ENCODE measurements at places on chromosomes 16 and 17.

- DNase-seq: no peak
Measured at GRCh38 chr17:50835301-50836234, at the start of gene WFIKKN2. TSS of gene WFIKKN2 (plus strand) at chr17:50835586. CDS start at chr17:50835938, 352 bp downstream.

DNA sequence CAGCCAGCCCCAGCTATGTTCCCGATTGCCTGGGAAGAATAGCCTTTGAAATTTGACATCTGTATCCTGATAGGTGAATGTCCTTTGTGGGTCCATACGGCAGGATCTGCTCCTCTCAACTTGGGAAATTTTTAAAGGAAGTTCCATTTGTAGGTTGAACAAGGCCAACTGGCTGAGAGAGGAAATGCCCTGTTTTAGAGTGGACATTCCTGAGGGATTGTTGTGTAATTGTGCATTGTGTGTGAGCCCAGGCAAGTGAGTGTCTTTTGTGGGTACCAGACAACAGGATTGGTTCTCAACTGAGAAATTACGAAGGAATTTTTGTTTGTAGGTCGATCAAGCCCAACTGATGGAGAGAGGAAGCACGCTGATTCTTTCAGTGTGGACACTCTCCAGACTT lies 2.6 kb upstream of the CPHXL2 start:
- DNase-seq: no peak

GRCh38 chr17:47652570-47652969 lies 2.9 kb downstream of the KPNB1 start:
- no peak for DNase-seq

- no peak for DNase-seq
Measured at GRCh38 chr17:40015005-40015997, at the start of gene CSF3. TSS of gene CSF3 (plus strand) at chr17:40015440. CDS start at chr17:40015475, 35 bp downstream.

DNA sequence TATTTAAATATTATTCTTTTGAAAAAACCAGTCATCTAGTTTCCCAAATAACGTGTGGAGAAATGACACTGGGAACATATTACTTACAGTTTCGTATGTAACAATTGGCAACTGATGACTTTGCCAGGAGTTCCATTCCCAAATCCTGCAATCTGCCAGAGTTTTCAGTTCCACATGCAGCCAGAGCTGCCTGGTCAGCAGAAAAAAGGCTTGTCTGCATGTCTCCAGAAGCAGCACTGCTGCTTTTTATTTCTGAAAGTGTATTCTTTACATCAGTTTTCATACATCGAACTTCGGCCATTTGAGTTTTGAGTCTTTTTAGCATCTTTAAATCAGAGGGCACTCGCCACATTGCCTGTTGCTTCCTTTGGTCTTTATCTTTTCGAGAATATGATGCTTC lies 78.4 kb downstream of the TRIM37 start:
- no peak for DNase-seq

DNA sequence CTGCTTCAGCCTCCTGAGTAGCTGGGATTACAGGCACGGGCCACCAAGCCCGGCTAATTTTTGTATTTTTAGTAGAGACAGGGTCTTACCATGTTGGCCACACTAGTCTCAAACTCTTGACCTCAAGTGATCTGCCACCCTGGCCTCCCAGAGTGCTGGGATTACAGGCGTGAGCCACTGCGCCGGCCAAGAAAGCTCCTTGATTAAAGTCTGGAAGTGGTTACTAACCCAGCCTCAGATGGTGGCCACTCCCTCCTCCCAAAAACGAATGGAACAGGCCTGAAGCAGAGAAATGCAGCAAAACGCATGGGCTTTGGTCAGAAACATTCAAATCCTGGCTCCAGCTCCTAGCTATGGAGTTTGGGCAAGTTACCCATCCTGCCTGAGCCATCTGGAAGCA lies 11.3 kb downstream of the FKBP10 start:
- DNase-seq: no peak

- DNase-seq: no peak
Measured at GRCh38 chr17:4854111-4854681, 21.1 kb downstream of the MINK1 start.

GRCh38 chr16:12417815-12418211 lies 385.9 kb downstream of the CPPED1 start:
- no peak for DNase-seq

DNA sequence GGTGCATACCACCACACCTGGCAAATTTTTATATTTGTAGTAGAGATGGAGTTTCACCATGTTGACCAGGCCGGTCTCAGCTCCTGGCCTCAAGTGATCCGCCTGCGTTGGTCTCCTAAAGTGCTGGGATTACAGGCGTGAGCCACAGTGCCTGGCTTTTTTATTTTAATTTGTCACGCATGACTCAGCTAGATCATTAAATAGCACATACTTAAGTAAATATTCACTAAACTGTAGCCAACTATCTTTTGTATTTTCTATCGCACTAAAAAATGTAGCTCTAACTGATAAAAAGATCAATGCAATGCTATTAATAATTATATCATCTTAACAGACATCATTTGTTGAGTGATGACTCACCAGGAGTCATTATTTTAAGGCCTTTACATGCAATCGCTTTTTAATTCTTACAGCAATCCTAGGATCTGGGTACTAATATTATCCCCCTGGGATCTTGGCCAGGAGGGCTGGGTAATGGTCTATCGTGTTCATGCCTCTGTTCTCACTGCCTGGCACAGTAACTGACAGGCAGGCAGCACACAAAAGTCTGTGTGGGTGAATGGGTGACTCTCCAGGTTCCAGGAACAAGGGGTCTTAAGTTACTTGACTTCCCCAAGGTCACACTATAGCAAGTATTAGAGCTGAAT lies 693.5 kb upstream of the EEF2KMT start:
- no peak for DNase-seq

- DNase-seq: no peak
Measured at GRCh38 chr16:50747207-50747956, 5.5 kb downstream of the CYLD start.

GRCh38 chr16:17578981-17579874 lies 108.5 kb upstream of the XYLT1 start:
- DNase-seq: peak; percentile 43

- DNase-seq: no peak
Measured at GRCh38 chr16:17829811-17830210, 359.1 kb upstream of the XYLT1 start.

DNA sequence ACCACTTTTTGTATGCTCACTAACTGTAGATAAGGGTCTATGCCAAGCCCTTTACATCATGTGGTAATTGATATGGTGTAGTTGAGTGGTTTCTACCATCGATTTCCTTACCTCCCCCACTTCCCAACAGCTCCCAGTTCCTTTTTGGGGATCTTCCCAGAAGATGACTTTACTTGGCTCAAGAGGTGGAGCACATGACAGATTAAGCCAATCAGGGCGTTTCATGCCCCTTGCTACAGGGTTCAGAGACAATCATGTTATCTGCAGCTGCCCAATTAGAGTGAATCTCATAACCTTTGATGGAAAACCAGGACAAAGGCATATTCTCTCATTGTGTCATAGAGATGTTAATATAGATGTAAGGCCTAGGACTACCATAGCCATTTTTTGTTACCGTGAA lies 16.2 kb upstream of the BMERB1 start:
- no peak for DNase-seq

GRCh38 chr17:36183001-36183971 lies 6.8 kb upstream of the TBC1D3B start:
- DNase-seq: no peak

DNA sequence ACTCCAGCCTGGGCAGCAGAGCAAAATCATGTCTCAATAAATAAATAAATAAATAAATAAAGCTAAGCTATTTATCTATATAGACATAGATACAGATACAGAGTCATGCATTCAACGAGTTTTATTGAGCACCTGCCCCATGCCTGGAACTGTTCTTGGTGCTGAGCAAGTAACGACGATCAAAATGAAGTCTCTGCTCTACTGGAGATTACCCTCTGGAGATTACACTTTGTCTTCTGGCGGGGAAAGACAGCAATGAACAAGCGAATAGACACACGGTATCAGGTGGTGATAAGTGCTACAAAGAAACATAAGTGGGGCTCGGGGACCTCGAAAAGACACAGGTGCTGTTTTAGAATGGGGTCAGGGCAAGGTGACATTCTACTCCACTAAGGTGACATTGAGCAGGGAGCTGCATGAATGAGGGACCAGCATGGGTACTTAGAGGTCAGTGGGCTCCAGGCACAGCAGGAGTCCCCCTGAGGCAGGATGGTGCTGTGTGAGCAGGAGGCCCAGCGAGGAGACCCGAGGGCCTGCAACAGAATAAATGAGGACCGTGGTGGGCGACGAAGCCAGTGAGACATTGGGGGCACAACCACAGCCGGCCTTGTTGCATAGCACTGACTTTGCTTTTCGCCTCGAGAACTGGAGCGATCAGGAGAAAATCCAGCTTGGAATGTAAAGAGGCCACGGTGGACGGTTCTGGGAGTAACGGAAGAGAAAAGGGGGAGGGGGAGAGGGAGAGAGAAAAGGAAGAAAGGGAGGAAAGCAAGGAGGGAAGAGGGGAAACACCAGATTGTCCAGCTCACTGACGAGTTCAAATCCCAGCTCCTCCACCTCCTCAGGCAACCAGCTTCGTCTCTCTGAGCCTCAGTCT lies 42.4 kb upstream of the MEAK7 start:
- DNase-seq: no peak

GRCh38 chr16:63737633-63738032 lies 1384.2 kb downstream of the CDH11 start:
- no peak for DNase-seq

DNA sequence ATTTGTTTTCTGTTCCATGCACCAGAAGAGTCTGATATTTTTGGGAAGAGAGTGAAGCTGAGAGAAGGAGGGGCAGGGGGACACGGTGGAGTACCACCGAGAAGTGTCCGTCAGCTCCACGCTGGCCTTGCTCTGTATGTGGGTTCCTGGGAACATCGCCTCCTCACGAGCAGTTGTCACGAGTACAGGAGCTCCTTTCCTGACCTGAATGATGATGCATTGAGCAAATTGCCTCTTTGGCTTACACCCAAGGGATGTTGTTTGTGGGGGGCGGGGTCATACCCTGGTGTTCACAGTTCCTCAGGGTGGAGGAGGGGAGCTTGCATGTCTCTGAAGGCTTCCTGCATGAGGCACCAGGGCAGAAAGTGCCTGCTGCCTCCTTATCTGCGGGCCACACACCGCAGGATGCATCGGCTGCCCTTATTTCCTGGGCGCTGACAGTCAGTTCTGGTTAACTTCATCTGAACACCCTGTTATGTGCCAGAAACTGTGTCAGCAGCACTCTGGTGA lies 36.2 kb downstream of the RGS9 start:
- DNase-seq: no peak

DNA sequence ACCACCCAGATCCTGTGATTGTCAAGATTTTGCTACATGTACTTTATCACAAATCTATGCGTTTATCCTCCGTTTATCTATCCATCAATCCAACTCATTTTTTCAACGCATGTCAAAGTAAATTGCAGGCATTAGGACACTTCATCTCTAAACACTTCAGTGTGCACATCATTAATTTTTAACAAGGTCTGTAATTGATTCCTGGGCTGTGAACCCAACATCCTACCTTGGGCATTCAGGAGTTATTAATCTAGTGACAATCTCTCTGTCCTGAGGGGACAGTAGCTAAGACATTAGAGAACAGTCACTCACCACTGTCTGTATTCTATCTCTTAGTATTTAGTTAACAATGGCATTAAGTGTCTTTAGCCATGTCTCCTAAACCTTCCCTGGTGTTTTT lies 264.7 kb downstream of the SOX9 start:
- DNase-seq: no peak

DNA sequence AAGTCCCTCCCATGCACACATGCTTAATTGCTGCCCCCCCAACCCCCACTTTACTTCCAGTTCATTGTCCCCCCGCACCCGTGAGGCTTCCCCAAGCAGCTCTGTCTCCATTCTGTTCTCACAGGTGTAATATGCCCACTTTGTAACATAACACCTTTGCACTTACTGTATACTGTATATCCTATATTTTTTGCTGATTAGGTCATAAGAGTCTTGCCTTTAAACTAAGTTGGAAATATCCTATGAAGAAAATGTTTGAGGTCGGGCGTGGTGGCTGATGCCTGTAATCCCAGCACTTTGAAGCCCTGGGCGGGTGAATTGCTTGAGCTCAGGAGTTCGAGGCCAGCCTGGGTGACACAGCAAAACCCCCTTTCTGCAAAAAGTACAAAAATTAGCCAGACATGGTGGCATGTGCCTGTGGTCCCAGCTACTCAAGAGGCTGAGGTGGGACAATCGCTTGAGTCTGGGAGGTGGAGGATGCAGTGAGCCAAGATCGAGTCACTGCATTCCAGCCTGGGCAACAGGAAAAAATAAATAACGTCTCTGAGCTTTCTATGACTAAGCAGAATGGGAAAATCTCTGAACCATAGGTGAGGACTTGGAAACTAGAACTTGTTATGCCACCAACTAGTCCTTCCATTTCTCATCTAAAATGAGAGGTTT lies 76.1 kb downstream of the TNRC6C start:
- DNase-seq: no peak

GRCh38 chr16:9003322-9003721 lies 39.6 kb upstream of the USP7 start:
- no peak for DNase-seq

GRCh38 chr16:19316846-19317245 lies 31.3 kb downstream of the CLEC19A start:
- no peak for DNase-seq

GRCh38 chr17:46873941-46874645 lies 22.7 kb downstream of the WNT9B start:
- DNase-seq: no peak

DNA sequence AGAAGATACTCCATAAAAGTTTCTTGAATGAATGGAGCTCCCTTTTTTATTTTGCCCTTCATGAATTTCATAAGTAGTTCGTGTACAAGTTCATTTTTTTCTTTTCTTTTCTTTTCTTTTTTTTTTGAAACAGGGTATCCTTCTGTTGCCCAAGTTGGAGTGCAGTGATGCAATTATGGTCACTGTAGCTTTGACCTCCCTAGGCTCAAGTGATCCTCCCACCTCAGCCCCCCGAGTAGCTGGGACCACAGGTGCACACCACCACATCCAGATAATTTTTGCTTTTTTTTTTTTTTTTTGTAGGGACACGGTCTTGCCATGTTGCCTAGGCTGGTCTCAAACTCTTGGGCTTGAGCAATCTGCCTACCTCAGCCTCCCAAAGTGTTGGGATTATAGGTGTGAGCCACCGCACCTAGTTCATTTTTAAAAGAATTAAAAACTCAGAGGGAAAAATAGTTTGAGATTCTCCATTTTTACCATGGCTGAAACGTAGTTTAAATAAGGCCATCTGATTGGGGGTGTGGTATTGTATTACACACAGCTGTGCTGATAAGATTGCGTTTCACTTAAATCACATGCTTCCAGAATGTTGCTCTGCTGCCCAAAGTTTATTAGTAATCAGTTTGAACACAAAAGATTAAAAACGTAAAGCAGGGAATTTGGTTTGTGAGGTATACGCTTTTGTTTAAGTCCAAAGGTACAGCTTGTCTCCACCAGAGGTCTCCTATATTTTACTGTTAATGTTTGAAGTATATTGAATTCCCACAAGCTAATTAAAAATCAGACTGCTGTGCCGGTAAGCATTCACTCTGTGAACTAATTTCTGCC lies 154.1 kb downstream of the SOCS1 start:
- DNase-seq: no peak

DNA sequence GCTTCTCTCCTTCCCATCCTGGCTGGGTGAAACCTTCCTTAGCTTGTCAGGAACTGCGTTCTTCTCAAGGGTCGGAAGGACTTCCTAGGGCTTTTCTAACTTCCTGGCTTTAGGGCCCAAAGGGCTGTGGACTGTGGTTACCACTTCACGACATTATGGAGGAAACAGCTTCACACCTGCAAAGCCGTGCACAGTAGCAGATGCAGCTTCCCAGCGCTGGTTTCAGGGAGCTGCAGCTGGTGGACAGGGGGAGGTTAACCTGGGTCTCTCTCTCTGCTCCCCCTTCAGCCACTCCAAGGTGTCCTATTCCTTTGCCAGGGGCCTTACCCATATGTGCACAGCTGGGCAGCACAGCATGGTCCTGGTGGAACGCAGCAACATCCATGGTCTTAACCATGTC lies 155.8 kb upstream of the CDC42EP4 start:
- no peak for DNase-seq

Data from GOT3 (cell line).